GM23248 (cell line): ENCODE measurements at places on chromosomes 12 and 14. TPM values are rescaled to one million over a fixed set of nuclear protein-coding genes. Genes with fewer than 3 reads are reported as not detected.

DPF3 gene
- 6.8 and 7.7 TPM in 2 replicates for polyA plus RNA-seq

CLEC4C gene
- not detected in 2 replicates for polyA plus RNA-seq

SLC7A7 gene
- 0.63 and 1.7 TPM in 2 replicates for polyA plus RNA-seq

GRCh38 chr12:52190860-52191729 lies 719 bp downstream of the KRT80 start:
- no peaks in the 10 kb centered on the region for H3K36me3 ChIP-seq
- DNase-seq, result peak; percentile 47
- no peaks in the 10 kb centered on the region for H3K27me3 ChIP-seq
- peaks cover 69% of the 10 kb centered on the region for H3K4me1 ChIP-seq
- no peak overlapping the region for H3K4me3 ChIP-seq
